ENCODE measurements at places on chromosomes 6 and 20. TPM values are rescaled to one million over a fixed set of nuclear protein-coding genes. Genes with fewer than 3 reads are reported as not detected.
A peak's percentile ranks its signal among the peaks of the same experiment; 100 is the strongest.

Gene MEI4
- not detected for total RNA-seq

Gene HNF4A
- not detected for total RNA-seq

Gene ADGB
- total RNA-seq: not detected

- no peak for DNase-seq
These were observed 315.1 kb downstream of the HDGFL1 start for GRCh38 chr6:22884456-22884855.

GRCh38 chr20:44495802-44496481 is 20.3 kb downstream of the TTPAL start:
- no peak for DNase-seq

DNA sequence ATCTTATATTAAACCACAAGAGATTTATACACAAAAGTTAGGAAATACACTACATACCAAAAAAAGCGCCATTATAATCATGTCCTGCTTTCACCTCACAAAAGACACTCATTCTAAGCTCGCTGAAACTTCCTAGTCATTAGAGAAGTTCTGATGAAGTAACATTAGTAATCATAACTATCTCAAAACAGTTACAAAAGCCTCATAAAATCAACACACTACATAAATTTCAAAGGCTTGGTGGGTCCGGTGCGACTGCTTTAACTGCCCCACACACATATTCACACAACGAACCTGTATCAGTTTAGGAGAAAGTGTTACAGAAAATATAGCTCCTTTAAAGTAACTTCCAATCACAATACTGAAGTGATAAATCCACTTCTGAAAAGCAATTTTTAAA is 1.9 kb downstream of the PHIP start:
- no peak for DNase-seq

DNA sequence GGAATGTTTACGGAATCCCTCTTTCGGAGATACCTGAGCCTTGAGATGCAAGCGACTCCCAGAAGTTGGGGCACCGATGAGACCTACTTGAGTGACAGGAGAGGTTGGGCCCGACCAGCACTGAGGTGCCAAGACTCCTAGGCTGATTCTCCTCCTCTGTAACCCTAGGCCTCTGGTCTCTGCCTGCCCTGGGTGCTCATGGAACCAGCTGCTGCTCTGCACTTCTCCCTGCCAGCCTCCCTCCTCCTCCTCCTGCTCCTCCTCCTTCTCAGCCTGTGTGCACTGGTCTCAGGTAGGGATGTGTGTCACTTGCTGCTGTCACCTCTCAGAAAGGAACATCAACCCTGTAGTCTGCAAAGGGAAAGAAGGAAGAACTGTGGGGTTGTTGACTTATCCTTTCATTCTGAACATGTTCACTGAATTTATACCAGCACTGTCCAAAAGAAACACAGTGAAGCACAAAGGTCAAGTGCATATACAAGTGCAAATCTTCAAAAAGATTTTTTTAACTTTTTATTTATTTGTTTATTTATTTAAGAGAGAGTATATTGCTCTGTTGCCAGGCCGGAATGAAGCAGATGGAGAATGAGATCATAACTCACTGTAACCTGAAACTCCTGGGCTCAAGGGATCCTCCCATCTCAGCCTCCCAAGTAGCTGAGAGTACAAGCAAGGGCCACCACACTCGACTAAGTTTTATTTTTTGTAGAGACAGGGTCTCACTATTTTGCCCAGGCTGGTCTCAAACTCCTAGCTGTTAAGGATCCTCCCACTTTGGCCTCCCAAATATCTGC is 913 bp downstream of the BTN2A2 start:
- no peak for DNase-seq

DNA sequence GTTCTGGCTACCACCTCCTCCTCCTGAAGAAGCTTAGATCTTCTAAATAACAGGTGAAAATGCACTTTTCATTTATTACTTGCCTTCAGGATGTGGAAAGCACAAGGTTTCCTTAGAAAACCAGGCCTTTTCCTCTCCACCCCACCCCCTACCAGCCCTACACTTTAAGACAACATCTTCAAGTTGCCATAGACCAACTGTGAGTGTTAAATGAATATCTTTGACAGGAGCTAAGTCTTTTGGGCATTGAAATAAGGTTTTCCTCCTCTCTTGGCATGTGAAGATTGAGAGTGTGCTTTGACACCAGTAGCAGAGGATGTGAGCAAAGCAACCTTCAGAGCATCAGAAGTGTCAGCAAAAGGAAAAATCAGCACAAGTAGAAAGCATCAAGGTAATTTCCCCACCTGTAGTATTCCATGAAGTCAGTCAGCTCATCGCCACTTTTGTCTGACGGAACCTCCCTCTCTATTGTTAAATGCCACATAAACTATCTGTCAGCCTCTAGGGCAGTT is 532.3 kb upstream of the MMS22L start:
- no peak for DNase-seq

- peak; percentile 80 for DNase-seq
These were observed 155.4 kb downstream of the NRN1 start for GRCh38 chr6:5851261-5851757.

- no peak for DNase-seq
These were observed 279.2 kb downstream of the PTPRK start for GRCh38 chr6:128241216-128241615.

- peak; percentile 52 for DNase-seq
These were observed 11.3 kb downstream of the SERPINB9 start for GRCh38 chr6:2891768-2892170.

- DNase-seq: no peak
These were observed 122.1 kb downstream of the PKHD1 start for GRCh38 chr6:51965222-51965801.

GRCh38 chr6:14873781-14874441 is 372.0 kb upstream of the JARID2 start:
- no peak for DNase-seq

Measured in activated naive CD8-positive, alpha-beta T cell treated with anti-CD3 and anti-CD28 coated beads, Interleukin-2, amount 10 ng/mL, durations not matched to agents 7 days and 5 days (primary cell).